ENCODE measurements at places on chromosomes 3 and 15.

GRCh38 chr3:144112437-144112836 is 140.8 kb downstream of the DIPK2A start:
- DNase-seq: no peak

DNA sequence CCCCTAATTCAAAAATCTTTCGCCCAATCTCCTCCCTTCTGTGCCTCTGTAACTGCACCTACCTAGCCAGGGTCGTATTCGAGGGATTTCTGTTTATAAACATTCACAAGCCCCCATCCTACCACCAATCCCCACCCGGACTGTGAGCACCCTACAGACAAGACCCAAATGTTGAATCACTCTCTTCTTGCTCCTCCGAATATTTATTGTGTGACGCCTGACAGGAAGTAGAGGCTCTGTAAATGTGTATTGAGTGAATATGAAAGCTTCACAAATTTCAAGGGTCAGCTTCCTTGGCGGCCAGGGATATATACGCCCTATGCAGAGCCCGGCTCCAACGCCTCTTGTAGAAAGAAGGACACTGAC is 1.6 kb downstream of the BDH1 start:
- no peak for DNase-seq

- no peak for DNase-seq
Measured at GRCh38 chr15:100216182-100216581, 125.6 kb downstream of the ADAMTS17 start.

- no peak for DNase-seq
Measured at GRCh38 chr3:134350266-134350665, 24.0 kb downstream of the AMOTL2 start.

GRCh38 chr3:193744822-193745684 is 152.0 kb downstream of the OPA1 start:
- DNase-seq: no peak

All from activated CD8-positive, alpha-beta memory T cell treated with anti-CD3 and anti-CD28 coated beads for 24 hours (primary cell).